Caudate nucleus (tissue), 63 donors: ENCODE measurements at places on chromosomes 6 and 20.

DNA sequence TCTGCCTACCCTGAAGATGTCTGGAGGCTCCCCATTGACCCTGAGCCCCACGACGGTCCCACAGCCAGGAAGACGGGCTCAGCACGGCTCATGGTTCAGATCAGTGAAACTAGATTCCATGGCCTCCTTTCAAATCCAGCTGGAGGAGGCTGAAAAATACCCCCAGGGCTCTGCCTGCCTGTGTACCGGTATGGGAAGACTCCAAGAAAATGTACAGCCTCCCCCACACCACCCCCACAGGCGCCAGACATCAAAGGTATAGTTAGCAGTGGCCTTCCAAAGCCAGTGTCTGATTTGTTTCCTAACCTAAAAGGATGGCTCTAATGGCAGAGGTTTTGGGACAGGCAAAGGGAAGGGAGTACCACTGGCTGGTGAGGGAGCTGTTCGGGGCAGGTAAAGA is 86.2 kb upstream of the SNAP25 start:
- DNase-seq: no peak

DNA sequence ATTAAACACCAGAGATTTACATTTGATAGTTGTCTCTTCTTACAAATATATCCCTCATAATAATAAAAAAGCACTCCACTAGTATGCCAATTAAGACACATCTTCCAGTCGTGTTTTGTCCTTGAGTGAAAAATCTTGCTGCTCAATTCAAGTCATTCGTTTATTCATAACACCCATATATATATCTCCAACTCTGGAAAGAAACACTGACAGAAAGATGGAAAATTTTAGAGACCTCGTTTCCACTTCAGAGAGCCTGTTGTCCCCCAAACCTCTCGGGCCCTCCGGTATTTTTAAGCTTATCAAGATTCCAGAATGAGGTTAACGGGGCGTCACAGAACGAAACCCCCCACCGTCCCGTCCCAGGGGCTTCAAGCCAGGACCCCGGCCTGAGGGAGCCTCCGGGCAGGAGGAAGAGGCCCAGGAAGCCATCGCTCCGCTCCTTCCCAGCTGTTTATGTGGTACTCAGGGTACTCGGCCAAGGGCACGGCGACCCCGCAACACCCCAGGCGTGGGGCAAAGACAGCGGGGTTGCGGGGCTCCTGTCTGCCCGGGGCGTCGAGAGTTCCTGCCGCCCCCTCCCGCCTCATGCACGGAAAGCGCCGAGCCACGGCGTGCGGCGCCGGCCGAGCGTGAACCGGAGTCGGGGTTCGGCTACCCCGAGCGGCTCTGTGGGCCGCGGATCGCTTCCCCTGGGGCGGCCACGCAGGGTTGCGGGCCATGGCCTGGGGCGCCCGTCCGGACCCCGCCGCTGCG is 623 bp upstream of the SNX9 start:
- no peak for DNase-seq

DNA sequence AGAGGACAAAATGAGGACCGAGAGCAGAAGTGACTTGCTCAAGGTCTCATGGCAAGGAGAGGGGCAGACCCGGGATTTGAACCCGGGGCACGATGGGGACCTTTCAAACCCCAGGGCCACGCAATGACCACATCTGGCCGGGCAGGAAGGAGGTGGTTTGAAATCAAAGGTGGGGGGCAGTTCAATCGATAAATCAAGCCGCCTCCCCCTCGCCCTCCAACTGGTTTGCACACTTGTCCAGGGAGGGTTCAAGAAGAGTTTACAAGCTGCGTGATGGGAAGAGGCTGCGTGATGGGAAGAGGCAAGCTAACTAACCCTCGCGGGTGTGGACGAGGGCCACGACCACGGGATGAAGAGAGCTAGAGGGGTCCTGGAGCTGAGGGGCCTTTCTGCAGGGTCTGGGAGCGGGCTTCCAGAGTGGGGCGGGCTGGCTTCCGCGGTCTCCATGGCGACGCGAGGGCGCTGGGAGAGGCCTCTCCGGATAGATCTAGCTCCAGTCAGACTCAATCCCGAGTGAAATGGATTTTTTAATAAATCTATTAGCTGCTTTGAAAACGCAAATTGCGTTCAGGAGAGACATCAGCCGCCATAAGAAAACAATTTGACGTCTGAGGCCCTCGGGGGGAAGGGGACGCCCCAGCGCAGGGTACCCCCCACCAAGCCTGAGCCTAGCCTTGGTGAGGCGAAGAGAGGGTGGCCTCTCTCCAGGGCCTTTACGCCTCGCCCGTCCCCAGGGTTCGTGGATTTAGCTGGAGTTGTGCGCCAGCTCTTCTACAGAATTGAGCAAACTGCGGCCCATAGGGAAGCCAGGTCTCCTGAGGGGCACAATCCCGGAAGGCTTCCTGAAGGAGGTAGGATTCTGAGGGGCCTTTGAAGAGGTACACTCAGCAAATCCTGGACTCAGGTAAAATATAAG is 143.9 kb downstream of the GRM4 start:
- no peak for DNase-seq

GRCh38 chr6:117603821-117604220 is 1.5 kb upstream of the GOPC start:
- DNase-seq: no peak

DNA sequence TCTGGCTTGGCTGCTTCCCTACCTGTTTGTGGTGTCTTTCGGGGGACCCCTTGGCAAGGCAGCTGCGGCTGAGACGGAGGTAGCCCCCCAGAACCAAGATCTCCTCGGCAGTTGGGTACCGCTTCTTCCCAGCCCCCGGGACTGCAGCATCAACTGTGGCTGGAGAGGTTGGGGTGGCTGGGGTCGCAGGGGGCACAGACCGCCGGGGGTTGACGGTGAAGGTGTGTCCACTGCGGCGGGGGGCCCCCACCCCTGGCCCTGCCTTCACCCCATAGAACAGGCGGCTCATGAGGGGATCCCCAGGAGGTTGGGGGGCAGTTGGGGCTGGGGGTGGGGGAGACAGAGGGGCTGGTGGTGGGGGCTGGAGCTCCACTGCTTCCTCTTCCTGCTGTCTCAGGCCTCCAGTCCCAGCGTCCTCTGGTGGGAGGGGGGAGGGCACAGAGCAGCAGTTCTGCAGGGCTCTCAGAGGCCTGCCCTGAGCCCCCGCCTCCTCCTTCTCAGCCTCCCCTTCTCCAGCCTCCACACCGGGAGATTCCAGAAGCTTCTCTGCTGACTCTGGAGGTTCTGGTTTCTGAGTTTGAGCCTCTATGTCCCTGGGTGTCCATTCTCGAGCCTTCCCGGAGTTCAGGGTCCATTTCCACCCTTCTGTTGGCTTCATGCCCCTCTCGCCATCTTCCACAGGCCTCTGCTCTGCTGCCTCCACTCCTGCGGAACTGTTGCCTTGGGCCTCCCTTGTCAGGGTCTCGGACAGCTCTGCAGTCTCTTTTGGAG is 1.9 kb downstream of the PPP1R18 start:
- peak; percentile 5 for DNase-seq
